Kidney (tissue), 22 donors: ENCODE measurements at places on chromosomes 6 and 20. TPM values are rescaled to one million over a fixed set of nuclear protein-coding genes. Genes with fewer than 3 reads are reported as not detected.

Gene PAX1
- total RNA-seq: not detected

Gene NHSL1
- total RNA-seq: 31.4 TPM

Gene ULBP3
- 5.0 TPM for total RNA-seq

Gene SPEF1
- total RNA-seq: 3.4 TPM

Gene TSBP1
- not detected for total RNA-seq
